ENCODE measurements at places on chromosomes 6 and 20.

GRCh38 chr6:33433001-33433543, 13.2 kb downstream of the SYNGAP1 start:
- DNase-seq: no peak

DNA sequence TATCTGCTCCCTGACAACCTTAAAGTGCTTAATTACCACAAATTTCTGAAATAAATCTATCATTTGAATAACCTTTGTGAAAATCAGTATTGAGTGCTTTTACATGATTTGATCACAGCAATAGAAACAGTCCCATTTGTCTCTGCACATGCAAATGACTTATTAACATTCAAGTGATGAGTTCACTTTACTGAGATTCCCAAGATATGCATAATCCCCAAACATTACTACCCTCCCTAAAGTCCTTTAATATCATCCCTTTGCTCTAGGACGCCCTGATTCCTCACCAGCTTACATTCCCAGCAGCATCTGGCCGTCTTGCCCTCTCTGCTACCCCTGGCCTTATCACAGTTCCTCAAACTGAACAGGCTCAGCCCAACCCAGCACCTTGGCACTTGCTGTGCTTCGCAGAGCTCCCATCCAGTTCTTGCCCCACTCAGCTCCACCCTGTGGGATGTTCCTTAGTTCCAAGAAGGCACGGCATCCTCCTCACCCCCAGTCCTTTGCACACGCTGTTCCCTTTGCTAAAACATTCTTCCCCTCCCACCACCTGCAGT, 347.5 kb downstream of the PREX1 start:
- no peak for DNase-seq

DNA sequence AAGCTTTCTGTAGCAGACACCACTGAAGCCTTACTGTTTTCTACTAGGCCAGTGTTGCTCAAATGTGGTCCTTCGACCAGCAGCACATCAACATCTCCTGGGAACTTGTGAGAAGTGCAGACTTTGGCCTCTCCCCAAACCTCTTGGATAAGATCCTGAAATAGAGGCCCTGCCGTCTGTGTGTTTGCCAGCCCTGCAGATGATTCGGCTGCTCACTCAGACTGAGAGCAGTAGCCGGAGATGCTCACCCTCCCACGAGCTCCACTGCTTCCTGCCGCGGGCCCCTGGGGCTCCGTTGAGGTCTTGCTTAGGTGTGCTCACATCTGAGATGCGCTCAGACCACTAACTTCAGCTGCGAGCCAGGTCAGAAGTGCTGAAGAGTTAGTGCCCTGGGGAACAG, 129.5 kb upstream of the SSTR4 start:
- DNase-seq: no peak

- no peak for DNase-seq
Measured at GRCh38 chr6:22401206-22401605, 104.4 kb upstream of the PRL start.

DNA sequence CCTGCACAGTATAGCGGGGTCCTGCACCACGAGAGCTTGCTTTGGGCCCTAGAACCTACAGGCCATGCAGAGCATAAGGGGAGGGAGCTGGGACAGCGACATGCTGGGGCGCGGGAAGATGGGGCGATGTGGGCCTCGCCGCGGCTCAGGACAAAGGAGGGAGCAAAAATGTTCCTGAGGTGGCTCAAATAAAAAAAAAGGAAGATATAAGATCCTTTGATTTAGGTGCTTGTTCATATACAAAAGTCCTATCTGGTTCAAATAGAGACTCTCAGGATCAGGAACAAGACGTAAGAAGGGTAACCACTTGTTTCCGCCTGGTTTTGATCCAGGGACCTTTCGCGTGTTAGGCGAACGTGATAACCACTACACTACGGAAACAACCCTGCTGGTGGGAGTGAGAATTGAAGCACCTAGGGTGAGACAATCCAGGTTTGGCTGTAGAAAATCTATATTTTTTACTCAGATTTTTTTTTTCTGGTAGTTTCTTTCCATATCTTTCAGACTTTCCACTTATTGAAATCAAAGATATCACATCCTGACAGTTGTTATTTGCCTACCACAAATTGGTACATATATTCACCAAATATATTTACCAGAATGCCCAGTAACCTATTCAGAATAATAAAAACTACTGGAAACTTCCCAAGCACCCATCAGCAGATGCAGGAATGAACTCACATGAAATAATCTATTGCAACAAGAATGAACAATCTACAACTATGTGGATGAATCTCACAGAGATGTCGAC, 177.9 kb upstream of the ZNF184 start:
- DNase-seq: peak; percentile 74

DNA sequence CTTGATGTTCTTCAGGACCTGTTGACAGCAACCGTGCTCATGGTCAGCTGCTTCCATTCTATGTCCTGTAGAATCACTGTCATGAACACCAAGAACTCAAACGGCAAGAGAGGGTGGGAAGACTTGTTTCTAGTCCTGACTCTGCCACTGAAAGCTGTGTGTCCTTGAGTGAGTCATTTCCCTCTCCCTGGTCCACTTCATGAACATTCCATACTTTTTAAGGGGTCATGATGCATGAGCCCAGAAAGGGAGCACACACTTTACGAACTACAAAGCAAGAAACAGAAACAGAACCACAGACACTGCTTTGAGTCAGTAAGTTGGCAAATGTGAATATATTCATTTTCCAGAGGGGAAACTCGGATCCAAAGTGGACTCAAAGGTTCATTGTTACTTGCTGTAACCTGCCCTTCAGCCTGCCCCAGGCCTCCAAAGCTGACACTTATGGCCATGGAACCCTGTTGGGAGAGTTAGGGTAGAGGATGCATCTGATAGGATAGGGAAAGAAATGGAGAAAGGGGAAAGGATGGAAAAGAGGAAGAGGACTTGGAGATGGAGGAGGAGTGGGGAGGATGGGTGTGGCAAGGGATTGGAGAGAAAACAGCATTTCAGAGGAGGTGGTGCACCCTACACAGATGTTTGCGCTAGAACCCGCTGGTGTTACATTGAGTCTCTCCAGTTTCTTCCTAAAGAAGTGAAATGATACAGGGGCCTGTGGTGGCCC, 129.8 kb downstream of the FOXO3 start:
- DNase-seq: peak; percentile 44

- no peak for DNase-seq
Measured at GRCh38 chr6:3766214-3766613, 14.7 kb upstream of the PXDC1 start.

DNA sequence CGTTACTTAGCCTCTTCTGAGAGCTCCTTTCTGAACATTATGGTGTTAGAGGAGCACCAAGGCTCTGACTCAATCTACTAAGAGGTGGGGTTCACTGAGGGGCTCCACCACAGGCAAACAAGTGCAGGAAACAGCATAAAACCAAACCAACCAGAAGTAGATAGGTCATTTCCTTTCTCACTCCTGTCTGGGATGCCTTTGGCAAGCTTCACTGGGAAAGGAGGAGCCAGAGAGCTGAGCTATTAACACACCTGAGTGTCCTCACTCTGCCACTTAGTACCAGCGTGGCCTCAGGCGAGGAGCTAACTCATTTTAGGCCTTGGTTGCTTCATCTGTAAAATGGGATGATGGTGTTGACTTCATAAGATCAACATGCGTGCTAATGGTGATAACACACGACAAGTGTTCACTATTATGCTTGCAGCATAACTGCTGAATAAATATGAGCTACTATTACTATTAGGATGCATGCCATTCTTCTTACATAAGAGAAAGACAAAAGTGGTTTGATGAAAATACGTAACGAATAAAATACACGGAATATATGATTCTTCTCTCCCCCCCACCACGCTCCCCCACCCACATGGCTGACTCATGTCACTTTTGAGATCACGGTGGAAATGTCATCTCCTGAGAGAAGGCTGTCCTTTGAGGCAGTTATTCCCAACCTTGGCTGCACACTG, 185.4 kb downstream of the BCAS1 start:
- no peak for DNase-seq

DNA sequence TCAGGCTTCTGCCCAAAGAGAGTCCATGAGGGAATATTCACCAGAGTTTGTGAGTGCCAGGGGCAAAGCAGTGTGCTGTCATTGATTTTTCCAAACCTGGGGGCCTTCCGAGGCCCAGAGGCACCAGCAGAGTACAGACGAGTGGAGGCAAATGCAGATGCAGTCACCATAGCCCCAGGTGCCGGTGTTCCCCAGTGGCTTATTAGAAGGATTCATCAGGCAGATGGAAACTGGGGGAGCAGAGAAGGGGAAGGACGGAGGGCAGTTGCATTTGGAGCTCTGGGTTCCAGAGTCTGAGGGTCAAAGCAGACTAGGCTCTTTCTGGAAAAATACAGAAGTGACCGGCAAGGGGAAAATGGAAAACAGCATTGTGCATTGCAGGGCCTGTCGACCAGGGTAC, 184.2 kb downstream of the ANKRD60 start:
- no peak for DNase-seq

GRCh38 chr6:55474382-55474781, 104.6 kb downstream of the HMGCLL1 start:
- no peak for DNase-seq

GRCh38 chr6:157538168-157538567, 157.2 kb downstream of the ZDHHC14 start:
- DNase-seq: no peak

DNA sequence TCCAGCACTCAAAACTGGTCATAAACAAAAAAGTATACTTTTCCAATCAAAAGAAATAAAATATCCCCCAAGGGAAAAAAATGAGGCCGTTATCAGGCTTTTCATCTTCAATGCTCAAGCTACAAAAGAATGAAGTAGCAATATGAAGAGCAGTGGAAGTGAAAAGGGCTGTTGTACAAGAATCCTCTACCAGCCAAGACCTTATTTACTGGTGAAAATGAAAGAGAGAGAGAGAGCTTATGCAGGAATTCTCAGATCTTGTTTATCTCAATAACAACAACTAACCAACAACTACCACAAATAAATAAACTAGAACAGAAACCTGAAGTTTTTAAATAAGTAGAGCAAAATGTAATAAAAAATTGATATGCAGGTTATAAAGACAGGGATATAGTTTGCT, 400.6 kb downstream of the HDGFL1 start:
- DNase-seq: no peak

- DNase-seq: no peak
Measured at GRCh38 chr20:12152996-12153395, 235.3 kb downstream of the BTBD3 start.

GRCh38 chr6:168030908-168031307, 33.4 kb downstream of the KIF25 start:
- DNase-seq: no peak

GRCh38 chr20:38217791-38218565, 42.6 kb downstream of the KIAA1755 start:
- DNase-seq: peak; percentile 92

GRCh38 chr6:71419217-71420094, 130.8 kb downstream of the OGFRL1 start:
- DNase-seq: no peak

DNA sequence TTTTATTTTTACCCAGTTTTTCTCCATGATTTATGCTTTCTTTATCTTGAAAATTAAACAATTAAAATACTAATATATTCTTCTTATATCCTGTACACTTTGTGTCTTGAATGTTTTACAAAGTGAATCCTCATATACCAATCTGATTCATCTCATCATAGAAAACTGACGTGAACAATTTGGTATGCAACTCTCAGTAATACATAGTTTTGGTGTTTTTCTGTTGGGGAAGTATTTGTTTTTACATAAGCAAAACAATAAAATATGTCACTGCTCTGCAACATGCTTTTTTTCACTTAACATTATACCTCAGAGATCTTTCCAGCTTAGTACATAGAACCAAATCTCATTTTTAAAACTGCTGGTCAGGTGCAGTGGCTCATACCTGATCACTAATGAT, 14.7 kb downstream of the DNAAF9 start:
- no peak for DNase-seq

DNA sequence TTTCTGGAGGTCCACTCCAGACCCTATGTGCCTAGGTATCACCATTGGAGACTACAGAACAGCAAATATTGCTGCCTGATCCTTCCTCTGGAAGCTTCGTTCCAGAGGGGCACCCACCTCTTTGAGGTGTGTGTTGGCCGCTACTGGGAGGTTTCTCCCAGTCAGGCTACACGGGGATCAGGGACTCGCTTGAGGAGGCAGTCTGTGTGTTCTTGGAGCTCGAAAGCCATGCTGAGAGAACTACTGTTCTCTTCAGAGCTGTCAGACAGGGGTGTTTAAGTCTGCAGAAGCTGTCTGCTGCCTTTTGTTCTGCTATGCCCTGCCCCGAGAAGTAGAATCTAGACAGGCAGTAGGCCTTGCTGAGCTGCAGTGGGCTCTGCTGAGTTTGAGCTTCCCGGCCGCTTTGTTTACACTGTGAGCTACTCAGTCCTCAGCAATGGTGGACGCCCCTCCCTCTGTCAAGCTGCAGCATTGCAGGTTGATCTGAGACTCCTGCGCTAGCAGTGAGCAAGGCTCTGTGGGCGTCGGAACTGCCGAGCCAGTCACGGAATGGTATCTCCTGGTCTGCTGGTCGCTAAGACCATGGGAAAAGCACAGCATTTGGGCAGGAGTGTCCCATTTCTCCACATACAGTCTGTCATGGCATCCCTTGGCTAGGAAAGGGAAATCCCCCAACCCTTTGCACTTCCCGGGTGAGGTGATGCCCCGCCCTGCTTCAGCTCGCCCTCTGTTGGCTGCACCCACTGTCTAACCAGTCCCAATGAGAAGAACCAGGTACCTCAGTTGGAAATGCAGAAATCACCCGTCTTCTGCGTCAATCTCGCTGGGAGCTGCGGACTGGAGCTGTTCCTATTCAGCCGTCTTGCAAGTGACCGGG, 32.5 kb upstream of the ASCC3 start:
- no peak for DNase-seq

DNA sequence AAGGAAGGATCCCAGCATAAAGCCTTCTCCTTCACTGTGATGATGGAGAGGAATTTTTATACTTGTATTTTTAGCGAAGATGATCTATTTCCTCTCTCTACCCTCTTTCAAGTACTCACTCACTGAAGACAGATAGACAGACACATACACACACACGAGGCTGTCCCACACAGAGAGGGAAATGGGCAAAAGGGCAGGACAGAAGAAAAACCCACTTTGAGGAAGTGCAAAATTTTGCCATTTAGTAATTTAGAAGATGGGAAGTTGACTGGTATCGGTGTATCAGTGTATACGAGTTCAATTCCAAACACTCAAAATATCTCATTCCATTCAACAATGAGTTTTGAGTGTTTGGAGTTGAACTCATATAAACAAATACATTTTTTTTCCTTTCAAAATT, 30.9 kb downstream of the HEBP2 start:
- DNase-seq: no peak

DNA sequence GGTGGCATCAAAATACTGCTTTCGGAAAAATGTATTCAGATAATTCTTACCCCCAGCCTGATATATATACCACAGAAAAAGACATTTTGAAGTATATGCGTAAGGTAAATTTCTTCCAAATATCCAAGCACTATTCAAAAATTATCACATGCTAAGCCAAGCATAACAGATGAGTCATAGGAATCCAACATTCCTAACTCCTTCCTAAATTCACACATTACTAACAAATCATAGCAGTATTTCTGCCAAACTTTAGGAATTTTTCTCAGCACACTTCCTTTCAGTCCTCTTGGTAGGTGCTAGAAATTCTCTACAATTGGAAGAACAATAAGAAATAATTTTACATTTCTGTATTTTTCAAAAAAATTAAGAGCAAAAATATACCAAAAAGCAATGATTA, 417.5 kb downstream of the EYS start:
- DNase-seq: peak; percentile 18

- no peak for DNase-seq
Measured at GRCh38 chr6:37024656-37025337, 19.3 kb downstream of the FGD2 start.

GRCh38 chr6:150394053-150394898, 25.5 kb downstream of the IYD start:
- DNase-seq: no peak

- DNase-seq: peak; percentile 47
Measured at GRCh38 chr6:131199568-131200272, 64.5 kb downstream of the AKAP7 start.
